ENCODE measurements at places on chromosomes 12 and 14.

GRCh38 chr14:21066882-21067502 is 3.1 kb upstream of the ARHGEF40 start:
- DNase-seq, result no peak

DNA sequence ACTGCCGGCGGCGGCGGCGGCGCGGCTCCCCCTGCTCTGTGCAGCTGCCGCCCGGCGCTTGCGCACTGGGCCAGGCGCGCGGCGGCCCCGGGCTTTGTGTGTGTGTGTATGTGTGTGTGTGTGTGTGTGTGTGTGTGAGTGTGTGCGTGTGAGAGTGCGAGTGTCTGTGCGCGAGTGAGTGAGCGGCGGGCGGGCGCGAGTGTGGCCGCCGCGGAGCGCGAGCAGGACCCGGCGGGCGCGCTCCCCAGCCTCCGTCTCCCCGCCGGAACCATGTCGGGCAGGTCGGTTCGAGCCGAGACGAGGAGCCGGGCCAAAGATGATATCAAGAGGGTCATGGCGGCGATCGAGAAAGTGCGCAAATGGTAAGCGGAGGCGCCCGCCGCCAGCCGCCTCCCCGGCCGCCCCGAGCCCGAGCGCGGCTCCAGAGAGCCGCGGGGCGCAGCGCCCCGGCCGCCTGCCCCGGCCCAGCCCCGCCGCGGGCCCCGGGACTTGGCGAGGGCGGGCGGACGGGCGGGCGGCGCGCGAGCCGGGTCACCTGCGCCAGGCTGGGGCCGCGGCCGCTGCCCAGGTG is at the start of gene BCL7A:
TSS of gene BCL7A (plus strand) at position 63 of the 571 bp plus-strand sequence. CDS start at position 271, 208 bp downstream.
- no peak for DNase-seq

DNA sequence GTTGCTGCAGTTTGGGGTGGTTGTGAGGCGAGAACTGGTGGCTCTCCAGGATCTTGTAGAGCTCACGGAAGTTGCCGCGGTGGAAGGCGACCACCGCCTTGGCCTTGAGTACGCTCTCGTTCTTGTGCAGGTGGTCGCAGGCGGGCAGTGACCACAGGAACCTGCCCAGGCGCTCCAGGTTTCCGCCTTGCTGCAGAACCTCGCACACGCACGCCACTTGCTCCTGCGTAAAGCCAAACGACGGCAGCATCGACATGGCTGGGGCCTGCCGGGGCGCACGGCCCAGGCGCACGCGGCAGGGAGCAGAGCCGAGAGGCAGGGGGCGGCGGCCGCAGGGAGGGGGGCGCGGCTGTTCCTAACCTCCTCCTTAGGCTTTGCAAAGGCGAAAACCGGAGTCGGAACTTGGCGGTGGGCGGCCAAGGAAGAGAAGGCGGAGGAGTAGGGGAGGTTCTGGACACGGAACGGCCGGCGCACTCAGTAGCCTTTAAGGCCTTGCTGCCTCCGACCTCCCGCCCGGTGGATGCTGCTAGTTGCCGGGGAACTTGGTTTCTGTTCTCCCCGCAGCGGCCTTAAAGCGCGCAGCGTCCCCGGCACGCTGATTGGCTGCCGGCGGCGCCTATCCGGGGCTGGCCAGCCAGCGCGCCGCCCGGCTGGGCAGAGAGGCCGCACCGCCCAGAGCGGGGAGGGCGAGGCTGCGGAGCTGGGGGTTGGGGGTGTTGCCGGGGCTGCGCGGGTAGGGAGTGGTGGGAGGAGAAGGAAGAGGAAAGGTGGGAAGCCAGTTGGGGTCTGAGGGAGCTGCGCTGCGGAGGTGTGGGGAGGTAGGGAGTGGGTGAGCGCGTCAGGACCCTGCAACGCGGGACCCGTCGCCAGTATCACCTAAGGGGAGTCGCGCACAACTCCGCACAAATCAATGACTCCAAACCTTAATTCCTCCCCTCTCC is at the start of gene SIX1:
TSS of gene SIX1 (minus strand) at position 544 of the 941 bp plus-strand sequence. CDS start at position 256, 288 bp downstream.
- no peak for DNase-seq

DNA sequence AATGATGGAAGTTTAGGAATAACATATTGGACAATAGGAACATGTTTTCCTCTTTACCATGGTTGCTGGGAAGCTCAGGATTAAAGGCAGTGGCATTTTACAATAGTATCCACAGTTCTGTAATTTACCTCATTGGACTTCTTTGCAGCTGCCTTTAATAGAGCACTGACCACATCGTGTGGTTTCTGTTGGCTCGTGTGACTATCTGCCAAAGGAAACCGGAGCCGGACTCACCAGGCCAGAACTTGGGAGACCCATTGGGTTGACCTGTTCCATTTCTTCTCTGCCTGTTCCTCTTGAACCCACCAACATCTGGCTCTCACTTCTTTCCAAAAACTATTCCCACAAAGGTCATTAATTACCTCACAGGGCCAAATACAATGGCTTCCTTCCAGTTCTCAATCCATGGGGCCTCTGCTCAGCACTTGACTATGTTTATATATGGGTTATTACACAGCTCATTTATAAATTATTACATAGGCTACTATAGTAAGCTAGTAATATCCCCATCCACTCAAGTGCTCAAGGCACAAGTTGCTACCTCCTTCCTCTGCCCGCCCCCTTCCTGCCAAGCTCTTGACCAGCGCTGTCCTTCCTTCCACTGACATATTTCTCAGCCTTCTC is 121.5 kb upstream of the VASH1 start:
- no peak for DNase-seq

Measured in effector CD8-positive, alpha-beta T cell (primary cell).